Right renal cortex interstitium (tissue), 3 donors: ENCODE measurements at places on chromosomes 3 and 15.

- no peak for DNase-seq
Measured at GRCh38 chr15:63165166-63165859, 8.0 kb upstream of the RPS27L start.

DNA sequence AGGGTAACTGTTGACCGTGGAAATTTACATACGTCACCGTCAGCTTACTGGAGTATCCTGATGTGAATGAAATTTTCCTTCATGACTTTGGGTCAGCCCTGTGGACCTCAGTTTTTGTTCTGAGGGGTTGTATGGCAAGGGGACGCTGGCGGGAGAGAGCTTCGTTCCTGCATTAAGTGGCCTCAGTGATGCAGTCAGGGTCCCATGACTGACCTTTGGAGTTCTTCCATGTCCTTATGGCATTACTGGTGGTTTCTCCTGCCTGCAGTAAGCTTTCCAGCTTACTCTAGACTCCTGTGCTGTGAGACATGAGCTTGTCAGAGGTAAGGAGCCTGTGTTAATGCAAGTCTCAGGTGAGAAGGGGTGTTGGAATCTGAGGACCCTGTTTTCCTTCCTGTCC lies 1.8 kb downstream of the CD276 start:
- no peak for DNase-seq

DNA sequence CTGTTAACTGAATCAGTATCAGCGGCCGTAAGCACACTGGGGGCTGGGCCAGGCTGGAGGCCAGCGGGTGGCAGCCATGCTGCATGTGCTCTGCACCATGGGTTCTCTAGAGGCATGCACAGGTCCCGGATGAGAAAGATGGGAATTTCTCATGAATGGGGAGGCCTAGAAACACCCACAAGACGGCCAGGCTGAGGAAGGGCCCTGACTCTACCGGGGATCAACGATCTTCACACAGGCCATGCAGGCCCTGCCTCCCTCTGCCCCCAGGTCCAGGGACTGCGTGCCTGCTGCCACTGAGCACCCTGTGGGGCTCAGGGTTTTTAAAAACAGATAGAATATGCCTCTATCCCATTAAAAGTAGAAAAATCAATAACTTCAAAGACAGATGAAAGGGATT lies 32.7 kb downstream of the SLC41A3 start:
- no peak for DNase-seq

- DNase-seq, result no peak
Measured at GRCh38 chr15:36210426-36210825, 369.0 kb upstream of the CDIN1 start.

- no peak for DNase-seq
Measured at GRCh38 chr3:158152186-158152585, 42.3 kb downstream of the RSRC1 start.

GRCh38 chr3:42865256-42865655 lies 10.4 kb downstream of the CYP8B1 start:
- DNase-seq, result no peak

GRCh38 chr3:139101396-139101795 lies 56.7 kb upstream of the PRR23C start:
- no peak for DNase-seq

DNA sequence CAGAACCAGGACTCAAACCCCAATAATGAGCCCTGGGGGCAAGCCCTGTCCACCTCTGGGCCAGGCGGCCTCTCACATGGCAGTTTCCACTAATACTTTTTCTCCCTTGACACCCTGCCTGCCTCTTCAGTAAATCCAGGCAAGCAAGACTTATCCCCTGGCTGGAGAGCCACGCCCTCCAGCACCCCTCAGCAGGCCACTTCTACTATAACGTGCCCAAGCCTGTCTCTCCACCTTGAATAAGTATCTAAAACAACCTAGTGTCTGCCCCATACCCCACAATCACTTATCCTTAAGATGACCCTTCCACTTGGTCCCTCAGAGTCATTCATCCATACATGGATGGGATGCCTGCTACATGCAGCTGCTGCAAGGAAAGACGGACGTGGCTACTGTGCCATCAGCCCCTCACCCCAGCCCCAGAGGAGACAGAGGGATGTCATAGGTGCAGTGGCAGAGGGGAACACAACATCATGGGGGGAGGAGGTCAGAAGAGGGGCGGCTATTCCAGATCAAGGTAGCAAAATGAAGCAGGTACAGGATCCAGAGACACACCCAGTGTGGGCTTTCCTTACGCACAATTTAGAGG lies 63.4 kb downstream of the LRIG1 start:
- DNase-seq, result no peak

GRCh38 chr3:140736863-140737460 lies 59.1 kb downstream of the TRIM42 start:
- DNase-seq, result no peak

GRCh38 chr3:13884851-13885703 lies 5.2 kb upstream of the WNT7A start:
- DNase-seq, result no peak

GRCh38 chr15:57911247-57911646 lies 154.3 kb downstream of the ALDH1A2 start:
- DNase-seq, result no peak

DNA sequence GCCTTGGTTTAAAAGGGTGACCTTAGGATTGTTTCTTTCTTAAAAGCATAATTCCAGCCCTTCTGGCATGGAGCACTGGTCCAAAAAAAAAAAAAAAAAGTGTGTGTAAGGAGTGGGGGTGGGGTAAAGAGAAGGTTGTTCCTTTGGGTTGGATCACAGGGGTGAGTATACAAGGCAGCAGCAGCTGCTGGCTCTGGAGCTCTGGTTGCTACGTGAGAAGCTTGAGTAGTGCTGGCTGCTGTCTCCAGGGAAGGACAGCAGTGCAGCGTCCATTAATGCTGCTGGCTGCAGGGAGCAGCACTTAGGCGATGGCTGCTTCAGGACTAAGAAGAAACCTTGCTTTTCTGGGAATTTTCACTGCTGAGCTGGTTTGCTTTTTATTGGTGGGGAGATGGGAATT lies 2.3 kb downstream of the SETD5 start:
- no peak for DNase-seq

GRCh38 chr3:28612232-28612631 lies 263.6 kb upstream of the AZI2 start:
- no peak for DNase-seq

GRCh38 chr3:73924048-73924447 lies 299.3 kb upstream of the PDZRN3 start:
- DNase-seq, result no peak

DNA sequence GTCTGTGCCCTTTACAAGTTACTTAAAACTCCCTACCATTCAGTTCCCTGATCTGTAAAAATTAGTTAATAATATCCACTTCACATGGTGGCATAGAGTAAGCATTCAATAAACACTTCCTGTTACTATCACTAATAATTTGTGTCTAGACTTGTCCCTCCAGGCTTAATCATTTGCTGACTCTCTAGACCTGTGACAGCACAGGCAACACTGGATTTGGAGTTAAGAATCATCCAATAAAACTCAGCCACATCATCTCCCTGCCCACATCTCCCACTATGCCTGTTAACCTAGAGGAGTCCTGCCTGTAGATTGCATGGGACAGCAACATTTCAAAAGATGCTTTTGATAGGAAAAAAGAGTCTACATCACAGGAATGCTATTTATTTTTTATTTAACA lies 564.6 kb downstream of the MFSD1 start:
- no peak for DNase-seq
